Neuronal stem cell (in vitro differentiated cells): ENCODE measurements at places on chromosomes 4 and X.

GRCh38 chrX:16981980-16982379 lies 35.5 kb downstream of the REPS2 start:
- DNase-seq = no peak

GRCh38 chr4:76341063-76341462 lies 34.5 kb downstream of the STBD1 start:
- no peak for DNase-seq

DNA sequence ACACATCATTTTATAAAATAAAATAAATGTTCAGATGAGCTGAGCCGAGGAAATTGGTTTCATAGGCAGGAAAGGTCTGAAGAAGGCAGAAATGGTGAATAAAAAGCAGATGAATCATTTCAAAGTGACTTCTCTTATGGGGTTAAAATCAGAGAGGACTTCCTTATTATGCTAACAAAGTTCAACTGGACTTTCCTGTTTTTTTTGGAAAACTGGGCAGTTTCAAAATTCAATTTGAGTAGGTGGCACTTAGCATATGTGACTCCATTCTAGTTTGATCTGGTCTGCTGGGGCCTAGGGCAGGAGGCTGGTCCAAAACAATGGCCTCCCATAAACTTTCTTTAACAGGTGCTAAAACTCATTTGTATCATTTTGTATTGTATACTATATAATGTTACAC lies 1794.9 kb upstream of the TENM3 start:
- DNase-seq = no peak

DNA sequence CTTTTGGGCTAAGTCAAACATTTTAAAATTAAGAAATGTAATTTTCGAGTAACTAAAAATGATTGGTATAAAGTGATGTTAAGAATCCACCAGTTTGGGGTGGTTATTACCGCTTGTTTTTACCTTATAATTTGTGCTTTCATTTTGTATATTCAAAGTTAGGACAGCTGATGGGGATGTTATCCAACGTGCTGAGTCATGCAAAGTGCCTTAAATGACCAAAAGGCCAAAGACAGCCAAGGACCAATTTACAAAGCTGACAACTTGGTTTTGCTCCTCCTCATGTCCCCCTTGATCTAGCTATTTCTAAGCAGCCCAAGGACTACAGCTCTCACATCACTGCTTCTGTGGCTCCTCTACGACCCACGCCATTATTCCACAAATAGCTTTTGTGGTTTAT lies 181.4 kb upstream of the PCDH7 start:
- DNase-seq = no peak

DNA sequence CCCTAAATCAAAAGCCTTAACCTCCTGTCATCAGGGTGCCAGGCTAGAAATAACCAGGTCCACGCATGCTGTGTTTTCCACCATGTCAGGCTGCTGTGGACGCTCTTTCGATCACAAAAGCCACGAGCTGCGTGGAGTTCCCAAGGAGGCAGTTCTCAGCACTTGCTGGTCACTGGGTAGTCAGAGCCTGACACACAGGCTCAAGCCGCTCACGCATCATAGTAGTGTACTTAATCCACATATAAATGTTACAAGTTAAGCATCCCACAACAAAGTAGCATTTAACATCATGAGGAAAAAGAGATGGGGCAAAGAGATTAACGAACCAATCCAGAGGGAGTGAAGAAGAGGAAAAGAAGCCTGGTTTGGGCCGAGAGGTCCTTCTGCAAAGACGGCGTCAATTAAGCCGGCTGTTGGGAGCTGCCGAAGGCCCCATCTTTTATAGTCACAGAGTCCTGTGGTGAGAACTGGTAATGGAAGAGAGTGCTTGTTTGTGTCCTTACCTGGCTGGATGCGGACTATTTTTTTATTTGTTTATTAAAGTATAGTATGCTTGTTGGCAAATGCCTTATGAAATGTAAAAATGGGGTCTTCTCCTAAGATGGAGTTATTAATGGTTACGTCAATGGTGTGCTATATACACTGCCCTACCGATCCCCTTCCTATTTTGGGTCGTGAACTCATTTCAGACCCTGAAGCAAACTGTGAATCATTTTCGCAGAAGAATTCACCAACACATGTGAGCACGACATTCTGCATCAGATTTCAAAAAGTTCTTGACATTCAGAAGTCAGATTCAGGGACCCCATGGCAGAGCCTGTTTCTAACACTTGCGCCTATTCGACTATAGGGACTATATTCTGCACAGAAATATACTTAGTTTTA lies 675 bp downstream of the PRIMPOL start:
- peak; percentile 11 for DNase-seq

DNA sequence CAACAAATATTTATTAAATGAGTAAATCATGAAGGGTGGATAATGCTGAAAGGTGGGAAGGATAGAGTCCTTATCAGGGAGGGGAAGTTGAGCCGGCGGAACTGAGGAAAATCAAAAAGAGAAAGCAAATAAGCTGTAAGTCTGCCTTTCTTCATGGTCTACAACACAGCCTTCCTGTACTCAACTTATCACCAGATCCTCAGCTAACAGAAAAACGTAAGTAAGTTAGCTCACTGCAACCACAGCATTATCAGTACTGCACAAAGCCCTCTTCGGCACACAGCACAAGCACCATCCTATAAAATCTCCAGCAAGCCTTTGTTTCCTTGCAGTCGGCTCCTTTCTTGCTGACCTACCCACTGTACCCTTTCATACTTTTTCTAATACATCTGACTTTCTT lies 70.3 kb downstream of the CRMP1 start:
- no peak for DNase-seq

DNA sequence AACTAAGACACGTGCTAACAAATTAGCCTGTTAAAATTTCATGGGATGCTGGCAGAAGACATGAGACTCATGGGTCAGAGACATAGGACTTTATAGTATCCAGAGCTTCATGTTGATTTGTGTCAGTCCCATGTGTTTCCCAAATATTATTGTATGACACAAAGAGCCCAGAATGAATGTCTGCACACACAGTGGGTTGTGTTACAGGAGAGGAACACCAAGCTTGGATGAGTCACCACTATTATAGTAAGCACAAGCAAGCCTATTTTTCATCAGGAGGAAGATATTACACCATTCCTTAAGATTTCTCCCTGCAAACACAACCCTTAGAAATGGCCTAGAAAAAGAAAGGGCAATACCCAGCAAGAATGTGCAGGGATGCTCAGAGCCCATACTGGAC lies 15.4 kb downstream of the BBS12 start:
- DNase-seq = no peak

DNA sequence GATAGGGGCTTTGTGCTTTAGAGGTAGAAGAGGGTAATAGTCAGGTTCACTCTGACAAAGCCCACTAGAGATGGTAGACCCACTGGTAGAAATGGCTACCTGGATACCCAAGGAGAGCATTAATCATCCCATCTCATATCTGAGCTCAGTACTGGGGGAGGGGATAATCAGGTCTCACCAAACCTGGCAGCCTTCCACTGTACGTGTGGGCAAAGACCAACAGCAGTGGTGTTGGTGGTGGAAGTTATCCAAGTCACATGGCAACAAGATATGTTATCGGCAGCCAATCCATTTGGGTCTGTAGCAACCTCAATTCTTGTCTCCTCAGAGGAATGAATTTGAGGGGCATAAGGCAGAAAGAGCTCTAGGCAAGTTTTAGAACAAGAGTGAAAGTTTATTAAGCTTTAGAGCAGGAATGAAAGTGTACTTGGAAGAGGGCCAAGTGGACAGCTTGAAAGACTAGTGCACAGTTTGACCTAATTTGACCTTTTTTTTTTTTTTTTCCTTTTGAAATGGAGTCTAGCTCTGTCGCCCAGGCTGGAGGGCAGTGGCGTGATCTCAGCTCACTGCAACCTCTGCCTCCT lies 67.0 kb upstream of the CXCL13 start:
- DNase-seq = no peak

DNA sequence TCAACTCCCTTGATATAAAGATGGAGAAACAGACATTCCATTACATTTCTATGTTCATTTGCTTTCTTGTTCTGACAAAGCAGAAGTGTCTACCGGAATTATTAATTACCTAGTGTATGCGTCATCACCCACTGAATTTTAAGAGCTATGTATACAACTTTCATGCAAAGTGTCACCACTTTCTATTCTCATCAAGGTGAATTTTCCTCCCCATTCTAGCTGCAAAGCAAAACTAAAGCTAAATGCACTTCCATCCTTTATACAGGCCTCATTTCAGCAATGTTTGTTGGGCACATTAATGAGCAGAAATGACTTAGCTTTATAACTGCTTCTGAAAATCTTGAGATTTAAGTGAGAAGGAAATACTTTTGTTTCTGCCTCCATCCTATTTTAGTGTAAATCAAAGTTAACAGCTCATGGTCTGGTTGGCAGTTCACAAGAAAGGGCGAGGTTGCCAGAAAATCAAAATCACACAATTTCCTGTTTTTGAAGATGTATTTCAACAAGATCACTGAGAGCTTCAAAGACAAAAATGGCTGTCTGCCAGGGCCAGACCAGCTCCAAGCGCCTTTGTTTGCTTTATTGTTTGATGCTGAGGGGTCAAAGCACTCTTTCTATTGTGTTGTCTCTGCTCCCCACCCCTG lies 7.2 kb upstream of the FAM9C start:
- DNase-seq = no peak

- DNase-seq = no peak
Observed at GRCh38 chr4:154478128-154478527, 13.5 kb downstream of the DCHS2 start.

- DNase-seq = no peak
Observed at GRCh38 chr4:161061046-161061445, 1102.8 kb downstream of the FSTL5 start.

DNA sequence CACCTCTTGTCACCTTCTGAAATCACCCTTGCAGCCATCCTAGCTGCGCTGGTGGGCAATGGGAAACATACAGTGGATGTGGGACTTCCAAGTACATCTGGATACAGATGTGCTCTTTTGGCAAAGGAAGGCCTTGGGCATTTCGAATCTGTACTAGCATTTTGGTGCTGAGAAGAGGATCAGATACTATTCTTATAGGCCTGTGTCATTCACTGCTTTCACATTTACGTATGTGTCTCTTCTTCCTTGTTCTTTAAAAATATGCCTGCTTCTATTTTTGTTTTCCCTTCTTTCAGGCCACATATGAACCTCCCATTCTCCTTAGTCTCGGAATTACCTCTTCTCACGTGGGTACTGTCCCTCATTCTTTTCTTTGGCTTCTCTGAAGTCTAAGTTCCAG lies 53.1 kb downstream of the EFNB1 start:
- DNase-seq = no peak

- DNase-seq = no peak
Observed at GRCh38 chr4:151340751-151341385, 15.5 kb upstream of the SH3D19 start.

GRCh38 chr4:123278755-123279154 lies 117.8 kb upstream of the SPRY1 start:
- no peak for DNase-seq

GRCh38 chrX:40009462-40009851 lies 88.3 kb downstream of the BCOR start:
- DNase-seq = no peak

GRCh38 chr4:154985673-154986072 lies 204.6 kb downstream of the RBM46 start:
- no peak for DNase-seq
